Karpas-422 (cell line): ENCODE measurements at places on chromosomes 1 and 21. TPM values are rescaled to one million over a fixed set of nuclear protein-coding genes. Genes with fewer than 3 reads are reported as not detected.

UQCRHL gene
- total RNA-seq = 5.4 and 6.4 TPM in 2 replicates

PSMA5 gene
- total RNA-seq = 48.5 and 70.4 TPM in 2 replicates

MRPL24 gene
- 102 and 113 TPM in 2 replicates for total RNA-seq

FMO1 gene
- not detected in 2 replicates for total RNA-seq

KRTAP10-11 gene
- total RNA-seq = not detected in 2 replicates

AADACL4 gene
- not detected in 2 replicates for total RNA-seq

PDZK1IP1 gene
- total RNA-seq = not detected in 2 replicates

OR10Z1 gene
- not detected in 2 replicates for total RNA-seq

UBE2U gene
- not detected in 2 replicates for total RNA-seq

RGS8 gene
- total RNA-seq = 20.5 and 25.5 TPM in 2 replicates
